ENCODE measurements at places on chromosomes 12 and 14.

DNA sequence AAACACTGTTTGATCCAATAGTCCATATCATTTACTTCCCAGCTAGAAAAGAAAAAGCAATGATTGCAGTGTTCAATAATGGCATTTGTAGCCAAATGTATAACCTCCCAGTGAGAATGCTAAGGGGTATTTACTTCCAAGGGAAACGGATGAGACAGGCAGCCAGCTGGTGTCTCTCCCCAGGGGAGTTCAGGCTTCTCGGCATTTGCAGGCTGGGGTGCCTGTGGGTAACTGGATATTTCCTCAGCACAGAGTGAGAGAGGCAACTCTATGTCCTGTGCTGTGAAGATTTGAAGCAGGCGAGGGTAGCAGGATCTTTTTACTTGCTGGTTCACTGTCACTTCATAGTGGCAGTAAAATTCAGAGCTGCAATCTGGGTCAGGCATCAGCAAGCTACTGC is 1455.6 kb upstream of the TMEM132C start:
- DNase-seq, result no peak

DNA sequence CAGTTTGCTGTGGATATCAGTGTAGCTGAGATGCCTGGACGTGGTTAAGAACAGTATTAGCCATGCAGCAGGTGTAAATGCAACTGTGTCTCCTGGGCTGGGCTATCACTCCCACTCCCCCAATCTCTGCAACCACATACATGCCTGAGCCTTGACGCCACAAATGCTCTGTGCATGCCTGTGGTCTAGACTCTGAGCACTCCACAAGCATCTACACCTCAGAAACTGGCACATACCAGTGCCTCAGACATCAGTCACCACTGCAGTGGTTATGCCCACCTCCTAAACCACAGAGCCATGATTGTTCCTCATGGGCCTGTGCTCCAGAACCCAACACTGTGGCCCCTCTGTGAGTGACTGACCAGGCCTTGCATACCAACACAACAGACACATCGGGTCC is 226.8 kb upstream of the ALG10 start:
- no peak for DNase-seq

GRCh38 chr12:79961411-79961810 is 26.5 kb upstream of the PPP1R12A start:
- DNase-seq, result no peak

DNA sequence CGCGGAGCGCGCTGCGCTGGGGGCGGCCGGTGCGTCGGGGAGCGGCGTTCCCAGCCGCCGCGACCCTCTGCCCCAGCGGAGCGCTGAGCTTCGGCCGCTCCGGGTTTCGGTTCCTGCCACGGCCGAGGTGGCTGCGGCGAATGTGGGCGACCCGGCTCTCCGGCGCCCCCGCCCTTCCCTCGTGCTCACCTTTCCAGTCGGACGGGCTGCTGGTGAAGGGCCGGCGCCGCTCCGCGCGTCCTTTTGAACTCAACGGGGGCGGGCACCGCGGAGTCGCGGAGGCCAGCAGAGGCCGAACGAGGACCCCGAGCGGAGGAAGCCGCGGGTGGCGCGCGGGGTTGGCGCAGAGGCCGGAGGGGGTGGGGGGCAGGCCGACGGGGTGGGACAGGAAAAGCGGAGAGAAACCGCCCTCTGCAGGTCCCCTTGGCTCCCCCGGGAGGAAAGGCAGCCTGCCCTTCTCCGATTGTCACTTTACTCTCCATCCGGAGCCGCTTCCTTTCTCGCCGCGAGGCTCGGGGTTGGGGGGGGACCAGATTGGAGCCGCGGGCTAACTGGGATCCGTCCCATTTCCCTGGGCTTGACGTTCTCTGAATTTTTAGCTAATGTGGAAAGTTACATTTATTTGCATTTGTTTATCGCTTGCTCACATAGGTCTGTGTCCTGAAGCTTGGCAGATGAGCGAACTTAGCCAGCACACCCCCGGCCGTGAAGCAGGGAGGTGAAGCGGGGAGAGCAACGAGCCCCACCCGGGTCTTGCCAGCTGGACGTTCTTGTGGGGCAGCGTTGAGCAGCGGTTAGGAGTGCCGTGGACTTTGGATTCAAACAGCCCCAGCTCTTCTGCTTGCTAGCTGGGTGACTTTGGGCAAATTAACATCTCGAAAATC is at the start of gene SMAGP:
Gene SMAGP, minus strand, starts transcription at position 349 of the 884 bp plus-strand sequence. CDS start 1,137 bp downstream, outside the sequence.
- peak; percentile 12 for DNase-seq
